Stimulated activated CD4-positive, alpha-beta T cell treated with anti-CD3 and anti-CD28 coated beads, Interleukin-1b, Interleukin-23, amount 100 ng/mL, for 1 hour (primary cell): ENCODE measurements at places on chromosomes 4 and X.

DNA sequence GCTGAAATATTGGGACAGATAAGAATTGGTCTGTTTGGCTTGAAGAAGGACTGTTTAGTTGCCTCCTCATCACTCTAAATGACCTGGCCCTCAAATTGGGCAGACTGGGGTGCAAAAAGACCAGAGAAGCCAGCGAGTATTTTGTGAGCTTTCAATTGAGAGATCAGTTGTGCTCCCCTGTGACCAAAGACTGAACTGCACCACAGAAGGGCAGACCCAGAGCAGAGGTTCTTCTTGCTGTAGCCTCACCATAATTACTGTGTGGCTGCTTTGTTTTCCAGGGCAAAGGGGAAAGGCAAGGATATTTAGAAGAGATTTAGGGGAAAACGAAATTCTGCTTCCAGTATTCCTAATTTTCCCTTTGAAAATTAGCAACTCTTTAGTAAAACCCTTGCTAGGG lies 104.0 kb upstream of the MBNL3 start:
- no peak for DNase-seq

- DNase-seq: no peak
Observed at GRCh38 chrX:106894978-106895452, 8.1 kb downstream of the RIPPLY1 start.

- DNase-seq: no peak
Observed at GRCh38 chr4:13701937-13702446, 74.5 kb upstream of the BOD1L1 start.

DNA sequence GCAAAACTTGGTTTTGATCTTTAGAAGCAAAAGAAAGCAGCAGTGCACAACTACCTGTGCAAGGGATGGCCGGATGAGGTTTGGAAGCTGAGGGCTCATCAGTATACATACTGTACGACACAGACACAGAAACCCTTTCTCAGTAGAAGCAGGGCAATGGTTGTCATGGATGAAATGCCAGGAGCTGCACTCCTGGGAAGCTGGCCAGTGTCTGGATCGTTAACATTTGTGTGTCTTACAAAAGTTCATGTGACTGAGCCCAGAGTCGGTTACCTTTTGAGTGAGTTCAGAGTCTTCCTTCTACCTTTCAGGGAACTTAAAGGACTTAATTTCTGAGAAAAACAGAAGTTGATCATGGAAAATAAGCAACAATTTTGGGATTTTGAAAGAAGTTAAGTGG lies 230.3 kb downstream of the APBB2 start:
- DNase-seq: no peak

- no peak for DNase-seq
Observed at GRCh38 chrX:75228854-75229253, 45.0 kb upstream of the UPRT start.

DNA sequence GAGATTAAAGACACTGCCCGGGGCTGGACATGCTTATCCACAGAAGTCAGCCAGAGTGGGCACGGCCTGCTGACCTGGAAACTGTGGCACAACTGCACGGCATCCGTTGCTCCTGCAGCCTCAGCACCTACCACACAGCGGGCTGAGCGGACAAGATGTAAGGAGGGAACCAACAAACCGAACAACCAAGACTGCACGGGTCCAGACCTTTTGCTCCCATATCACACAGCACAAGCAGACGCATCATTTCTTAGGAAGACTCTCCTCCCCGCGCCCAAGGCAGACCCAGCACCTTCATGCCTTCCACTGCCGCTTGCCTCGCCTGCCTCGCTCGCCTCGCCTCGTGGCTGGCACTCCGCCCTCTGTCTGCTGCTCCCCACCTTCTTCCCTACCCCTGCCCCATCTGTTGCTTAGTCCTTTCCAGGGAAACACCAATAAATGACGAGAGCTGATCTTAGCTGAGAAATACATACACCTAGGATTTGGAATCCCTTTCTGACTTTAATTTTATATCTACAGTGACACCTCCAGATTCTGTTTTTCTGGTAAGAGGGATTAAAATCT lies 79.0 kb downstream of the AFAP1 start:
- no peak for DNase-seq

- no peak for DNase-seq
Observed at GRCh38 chrX:132716006-132716405, 227.2 kb upstream of the MBNL3 start.

GRCh38 chr4:166499820-166500219 lies 626.8 kb downstream of the TLL1 start:
- DNase-seq: no peak

GRCh38 chrX:74923942-74924448 lies 1.3 kb downstream of the NEXMIF start:
- no peak for DNase-seq

DNA sequence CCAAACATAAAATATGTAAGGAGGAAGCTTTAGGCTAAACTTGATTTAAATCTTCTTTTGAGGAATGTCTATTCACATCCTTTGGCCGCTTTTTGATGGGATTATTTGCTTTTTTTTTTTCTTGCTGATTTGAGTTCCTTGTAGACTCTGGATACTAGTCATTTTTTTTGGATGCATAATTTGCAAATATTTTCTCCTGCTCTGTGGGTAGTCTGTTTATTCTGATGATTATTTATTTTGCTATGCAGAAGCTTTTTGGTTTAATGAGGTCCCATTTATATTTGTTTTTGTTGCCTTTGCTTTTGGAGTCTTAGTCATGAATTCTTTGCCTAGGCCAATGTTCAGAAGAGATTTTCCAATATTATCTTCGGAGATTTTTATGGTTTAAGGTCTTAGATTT lies 144.9 kb downstream of the MAGEC2 start:
- DNase-seq: no peak

DNA sequence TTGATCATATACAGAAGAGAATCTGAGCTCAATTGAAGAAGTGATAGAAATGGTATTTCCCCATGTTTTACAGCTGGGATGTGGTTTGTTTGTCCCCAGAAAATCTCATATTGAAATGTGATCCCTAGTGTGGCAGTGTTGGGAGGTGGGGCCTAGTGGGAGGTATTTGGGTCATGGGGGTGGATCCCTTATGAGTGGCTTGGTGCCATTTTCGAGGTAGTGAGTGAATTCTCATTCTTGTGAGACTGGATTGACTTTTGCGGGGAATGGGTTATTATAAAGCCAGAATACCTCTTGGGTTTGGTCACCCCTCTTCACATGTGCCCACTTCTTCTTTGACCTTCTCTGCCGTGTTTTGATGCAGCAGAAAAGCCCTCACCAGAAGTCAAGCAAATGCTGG lies 29.6 kb upstream of the PAGE1 start:
- no peak for DNase-seq

- DNase-seq: no peak
Observed at GRCh38 chr4:89765966-89766365, 71.0 kb downstream of the SNCA start.

- DNase-seq: no peak
Observed at GRCh38 chr4:10031668-10032590, 10.6 kb upstream of the SLC2A9 start.

DNA sequence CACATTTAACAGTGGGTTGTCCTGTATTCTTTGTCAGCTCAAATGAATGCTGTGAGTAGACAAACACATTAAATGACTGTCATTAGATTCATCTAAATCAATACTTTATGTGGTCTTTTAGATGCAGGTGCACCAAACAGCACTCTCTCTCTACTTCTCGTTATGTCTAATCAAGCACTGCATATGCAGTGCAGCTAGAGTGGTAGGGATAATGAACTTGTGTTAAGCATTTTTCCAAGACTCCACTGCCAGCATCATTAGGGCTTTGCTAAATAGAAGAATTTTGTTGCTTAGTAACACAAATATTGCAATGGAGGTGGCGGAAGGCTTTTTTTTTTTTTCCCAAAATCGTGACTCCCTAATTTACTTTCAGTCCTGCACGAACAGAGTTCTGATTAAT lies 447.0 kb upstream of the GALNT7 start:
- no peak for DNase-seq

DNA sequence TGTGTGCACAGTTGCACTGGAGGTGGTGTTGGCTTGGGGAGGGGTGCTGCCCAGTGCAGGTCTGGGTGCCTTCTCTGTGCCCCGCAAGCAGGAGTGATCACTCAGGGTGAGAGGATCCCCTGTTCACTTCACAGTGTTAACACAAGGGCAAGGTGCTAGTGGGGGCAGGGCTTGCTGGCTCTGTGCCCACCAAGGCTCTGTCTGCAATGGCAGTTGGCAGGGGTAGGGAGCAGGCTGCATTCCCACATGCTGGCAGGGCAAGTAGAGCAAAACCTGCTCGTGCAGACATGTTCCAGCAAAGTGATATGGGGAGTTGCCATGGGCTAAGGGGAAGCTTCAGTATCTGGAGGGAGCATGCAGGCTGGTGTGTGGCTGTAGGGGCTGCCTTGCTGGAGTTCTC lies 428.0 kb downstream of the ZNF674 start:
- DNase-seq: no peak

- no peak for DNase-seq
Observed at GRCh38 chr4:118839221-118839927, 3.4 kb upstream of the SEC24D start.

DNA sequence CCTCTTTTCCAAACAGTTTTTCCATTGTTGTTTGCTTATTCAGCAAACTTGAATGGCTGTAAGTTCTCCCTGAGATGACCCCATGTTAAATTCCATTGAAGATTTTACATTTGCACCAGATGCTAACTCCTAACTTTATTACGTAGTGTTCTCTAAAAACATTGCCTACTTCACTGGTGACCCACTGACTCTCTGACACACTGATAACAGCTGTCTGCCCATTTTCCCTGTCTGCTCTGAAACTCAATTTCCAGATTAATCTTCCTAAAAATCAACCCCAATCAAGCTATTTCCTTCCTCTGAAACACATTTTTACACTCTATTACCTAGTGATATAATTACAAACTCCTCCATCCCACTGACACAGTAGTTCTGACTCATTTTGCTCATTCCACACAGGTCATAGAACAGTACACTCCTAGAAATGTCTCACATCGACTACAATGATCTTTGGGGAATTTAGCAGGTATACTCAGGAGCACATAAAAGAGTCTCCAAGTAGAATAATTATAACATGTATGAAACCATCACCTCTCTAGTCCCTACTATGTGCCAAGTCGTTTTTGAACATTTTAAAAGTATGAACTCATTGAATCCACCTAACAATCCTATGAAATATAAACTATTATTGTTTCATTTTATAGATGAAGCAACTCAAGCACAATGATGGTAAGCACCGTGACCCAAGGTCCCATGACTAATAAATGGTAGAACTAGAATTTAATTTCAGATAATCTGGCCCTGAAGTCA lies 210.9 kb downstream of the SLIT2 start:
- no peak for DNase-seq

GRCh38 chr4:137212601-137213000 lies 319.7 kb downstream of the PCDH18 start:
- DNase-seq: no peak

DNA sequence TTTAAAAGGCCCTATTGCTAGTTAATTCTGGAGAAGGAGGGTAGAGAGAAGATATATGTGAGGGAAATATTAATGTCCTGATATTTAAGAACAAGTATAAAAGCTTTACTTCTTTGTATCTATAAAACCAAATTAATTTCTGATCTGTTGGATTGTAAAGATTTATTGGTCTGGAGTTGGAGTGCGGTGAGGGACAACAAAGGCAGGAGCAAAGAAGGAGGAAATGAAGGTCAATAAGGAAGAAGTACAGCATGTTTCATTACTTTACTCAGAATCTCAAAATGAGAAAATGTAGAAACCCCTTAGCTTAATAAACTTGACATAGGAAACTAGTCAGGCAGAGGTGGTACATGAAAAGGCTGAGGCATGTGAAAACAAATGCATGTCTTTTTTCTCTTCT lies 192.9 kb downstream of the PALLD start:
- no peak for DNase-seq

DNA sequence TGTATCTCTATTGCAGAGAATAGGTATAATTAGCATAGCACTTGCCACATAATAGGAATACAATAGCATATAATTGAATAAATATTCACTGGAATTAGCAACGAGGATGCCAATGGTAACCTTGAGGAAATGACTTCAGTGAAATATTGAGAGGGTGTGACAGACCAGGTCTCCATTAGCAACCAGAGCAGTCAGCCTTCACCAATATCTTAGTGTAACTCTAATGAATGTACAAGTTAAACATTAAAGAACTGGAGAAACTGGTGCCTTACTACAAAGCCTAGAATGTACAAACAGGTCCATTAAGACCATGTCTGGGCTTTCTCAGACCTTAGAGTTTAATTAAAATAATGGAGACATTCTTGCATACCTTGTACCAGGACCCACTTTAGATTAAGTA lies 143.0 kb downstream of the MAGEB17 start:
- DNase-seq: no peak

DNA sequence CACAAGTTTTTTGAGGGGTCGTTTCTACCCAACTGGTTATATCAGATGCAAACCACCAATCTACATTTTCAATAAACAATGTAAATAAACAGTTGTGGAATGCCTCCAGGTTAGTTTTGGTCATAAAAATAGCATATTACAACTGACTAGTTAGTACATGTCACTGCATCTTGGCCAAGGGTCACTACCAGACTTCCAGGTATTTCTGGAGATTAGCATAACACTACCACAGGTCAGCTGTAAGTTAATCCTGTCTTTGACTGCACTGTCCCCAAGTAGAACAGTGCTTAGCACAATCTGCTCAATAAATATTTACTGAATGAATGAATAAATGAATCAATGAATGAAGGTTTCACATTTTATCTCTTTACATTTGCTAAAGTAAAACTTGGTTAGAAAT lies 64.4 kb downstream of the TBC1D19 start:
- DNase-seq: no peak

- DNase-seq: no peak
Observed at GRCh38 chrX:30865015-30865414, 24.0 kb downstream of the TAB3 start.

DNA sequence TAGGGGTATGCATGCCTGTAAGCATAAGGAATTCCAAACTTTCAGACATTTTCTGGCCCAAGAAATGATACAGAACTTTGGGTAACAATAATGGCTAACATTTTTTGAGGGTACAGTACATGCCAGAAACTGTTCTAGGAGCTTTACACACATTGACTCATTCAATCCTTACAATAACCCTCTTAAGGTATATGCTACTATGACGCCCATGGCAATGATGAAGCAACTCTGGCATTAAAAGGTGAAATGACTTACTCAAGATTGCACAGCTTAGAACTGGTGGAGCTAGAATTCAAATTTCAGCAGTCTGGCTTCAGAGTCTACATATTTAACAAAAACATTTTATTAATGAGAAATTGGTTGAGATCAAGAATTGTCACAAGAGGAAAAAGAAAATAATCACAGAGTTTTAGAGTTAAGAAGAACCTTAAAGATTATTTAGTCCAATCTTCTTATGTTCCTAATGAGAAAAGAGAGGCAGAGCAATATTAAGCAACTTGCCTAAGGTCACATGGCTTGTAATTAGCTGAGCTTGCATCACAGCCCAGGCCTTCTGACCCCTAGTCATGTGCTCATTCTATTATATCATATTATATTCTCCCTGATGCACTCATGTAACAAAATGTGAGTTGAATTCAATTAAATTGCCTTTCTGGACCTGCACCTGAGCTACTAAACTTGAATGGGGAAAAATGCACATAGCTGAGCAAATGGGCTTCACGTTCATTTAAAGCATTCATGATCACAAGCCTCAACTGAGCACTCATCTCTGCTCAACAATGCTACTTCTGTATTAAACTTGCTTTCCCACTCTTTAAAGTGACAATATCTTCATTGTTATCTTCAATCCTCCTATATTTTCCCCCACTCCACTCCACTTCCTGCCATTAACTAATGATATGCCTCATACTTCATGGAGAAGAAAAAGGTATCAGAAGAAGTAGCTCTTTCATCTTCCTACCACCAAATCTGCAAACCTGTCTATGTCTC lies 73.2 kb downstream of the ENOX2 start:
- DNase-seq: no peak

- DNase-seq: no peak
Observed at GRCh38 chrX:155967653-155968325, 29.7 kb upstream of the IL9R start.
